RPMI7951 (cell line): ENCODE measurements at places on chromosomes 11 and 22.

- no peak for DNase-seq
Observed at GRCh38 chr11:72013765-72014711, 15.3 kb downstream of the IL18BP start.

DNA sequence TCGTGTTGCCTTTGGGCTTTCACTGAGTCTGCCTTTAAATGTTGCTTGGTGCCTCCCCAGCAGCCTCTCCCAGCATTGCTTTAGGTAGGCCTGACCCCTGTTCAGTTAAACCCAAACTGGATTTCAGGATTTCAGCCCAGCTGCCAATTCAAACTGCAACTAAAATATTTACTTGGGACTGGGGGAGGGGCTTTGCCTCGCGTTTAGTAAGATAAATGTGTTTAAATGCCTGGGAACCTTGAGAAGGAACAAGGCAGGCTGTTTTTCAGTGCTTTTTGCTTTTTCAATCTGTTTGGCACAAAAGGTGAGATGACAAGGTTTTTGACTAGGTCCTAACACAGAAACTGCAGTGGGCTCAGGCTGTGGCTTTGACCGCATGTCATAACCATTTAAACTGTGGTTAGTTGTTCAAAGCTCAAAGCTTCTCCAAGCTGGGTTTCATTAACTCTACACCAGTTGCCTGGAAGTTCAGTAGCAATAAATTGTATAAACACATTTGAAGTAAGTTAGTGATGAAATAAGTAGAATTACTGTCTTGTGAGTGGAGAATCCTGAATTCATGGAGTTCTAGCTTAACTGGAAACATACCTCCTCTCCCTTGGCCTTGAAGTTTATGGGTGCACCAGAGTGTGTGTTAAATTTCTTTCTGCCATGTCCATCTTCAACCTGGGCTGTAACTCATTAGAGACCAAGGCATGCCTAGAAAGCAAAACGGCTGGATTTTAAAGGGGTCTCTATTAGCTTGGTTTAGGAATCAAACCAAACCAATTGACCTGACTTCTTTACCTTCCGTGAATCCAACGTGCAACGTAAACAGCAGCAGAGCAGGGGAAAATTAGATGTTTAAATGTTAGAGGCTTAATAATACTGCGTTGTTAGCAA lies 3.6 kb downstream of the PKNOX2 start:
- peak; percentile 86 for DNase-seq

DNA sequence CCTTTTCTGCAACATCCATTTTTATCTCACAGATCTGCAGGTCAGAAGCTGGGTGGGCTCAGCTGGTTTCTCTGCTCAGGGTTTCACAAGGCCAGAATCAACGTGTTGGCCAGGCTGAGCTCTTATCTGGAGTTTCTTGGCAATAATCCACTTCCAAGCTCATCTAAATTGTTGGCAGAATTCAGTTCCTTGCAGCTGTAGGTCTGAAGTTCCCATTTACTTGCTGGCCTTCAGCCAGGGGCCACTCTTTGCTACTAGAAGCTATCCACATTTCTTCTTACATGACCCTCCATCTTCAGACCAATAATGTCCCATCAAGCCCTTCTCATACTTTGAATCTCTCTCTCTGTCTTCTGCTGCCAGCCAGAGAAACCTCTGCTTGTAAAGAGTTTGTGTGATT lies 103.5 kb downstream of the WNT11 start:
- peak; percentile 30 for DNase-seq

DNA sequence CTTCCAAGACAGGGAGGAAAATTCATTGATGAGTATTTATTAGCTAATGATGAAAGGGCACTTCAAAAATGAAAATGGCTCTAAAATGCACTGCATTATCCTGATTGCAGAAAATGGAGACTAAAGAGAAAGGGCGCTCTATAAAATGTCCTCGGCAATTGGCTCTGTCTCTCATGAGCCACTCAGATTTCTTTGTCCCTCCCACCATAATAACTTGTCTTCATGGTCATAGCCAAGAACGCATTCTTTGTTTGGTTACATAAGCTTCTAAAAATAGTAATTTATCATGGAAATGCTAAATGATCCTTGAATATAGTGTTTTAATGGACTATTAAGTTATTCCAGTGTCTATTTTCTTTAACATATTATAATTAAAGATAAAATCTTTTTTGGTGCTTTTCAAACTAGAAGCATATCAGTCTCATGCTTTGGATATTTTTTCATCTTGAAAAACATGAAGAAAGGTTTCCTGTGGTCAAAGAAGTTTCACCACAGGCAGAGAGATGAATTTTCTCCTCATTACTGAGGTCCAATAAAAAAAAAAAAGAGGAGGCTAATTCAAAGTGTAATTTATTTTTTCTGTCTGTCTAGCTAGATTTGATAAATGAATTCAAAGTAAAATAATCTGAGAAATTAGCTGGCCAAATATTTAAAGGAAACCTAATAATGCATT lies 238.1 kb upstream of the BLID start:
- no peak for DNase-seq

DNA sequence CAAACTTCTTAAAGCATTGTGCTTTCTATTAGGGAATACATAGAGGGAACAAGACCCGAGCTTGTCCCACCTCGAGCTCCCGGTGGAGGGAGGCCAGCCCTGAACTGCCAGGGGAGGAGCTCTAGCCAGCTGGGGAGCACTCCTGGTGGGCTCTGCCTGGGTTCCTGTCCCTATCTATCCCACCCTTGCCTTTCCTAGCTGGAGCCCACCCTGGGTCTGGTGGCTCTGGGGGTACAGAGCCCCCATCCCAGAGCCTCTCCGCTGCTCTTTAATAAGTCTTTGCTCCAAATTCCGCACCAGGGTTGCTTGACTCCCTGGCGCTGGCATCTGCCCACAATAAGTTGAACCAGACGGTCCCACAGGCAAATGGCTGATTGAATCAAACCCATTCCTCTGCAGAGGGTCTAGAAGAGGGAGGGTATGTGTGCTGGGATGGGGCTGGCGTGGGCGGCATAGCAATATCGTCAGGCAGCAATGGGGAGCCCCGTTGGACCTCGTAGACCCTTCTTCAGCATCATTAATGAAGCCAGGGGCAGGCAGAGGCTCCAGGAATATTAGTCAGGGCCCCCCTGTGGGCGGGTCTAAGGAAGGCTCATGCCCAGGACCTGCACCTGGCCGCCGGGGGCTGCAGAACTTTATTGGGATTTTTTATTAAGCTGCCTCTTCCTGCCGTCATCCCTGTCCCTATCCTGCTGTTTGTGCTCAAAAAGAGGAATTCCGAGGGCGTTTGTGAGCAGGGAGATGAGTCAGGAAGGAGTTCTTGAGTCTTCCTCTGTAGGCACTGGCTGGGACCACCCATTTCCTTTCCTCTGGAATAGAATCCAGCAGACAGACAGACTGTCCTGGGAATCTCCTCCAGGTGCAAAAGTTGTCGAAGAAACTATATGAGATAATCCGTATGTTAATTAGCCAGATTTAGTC lies 38.5 kb upstream of the RIC3 start:
- DNase-seq, result peak; percentile 5

GRCh38 chr11:62706850-62707247 lies 375 bp downstream of the BSCL2 start:
- no peak for DNase-seq

- no peak for DNase-seq
Observed at GRCh38 chr11:20754933-20755332, 85.5 kb downstream of the NELL1 start.

GRCh38 chr11:87092159-87092558 lies 54.4 kb downstream of the TMEM135 start:
- DNase-seq, result peak; percentile 9
